ENCODE measurements at places on chromosomes 12 and 14.

DNA sequence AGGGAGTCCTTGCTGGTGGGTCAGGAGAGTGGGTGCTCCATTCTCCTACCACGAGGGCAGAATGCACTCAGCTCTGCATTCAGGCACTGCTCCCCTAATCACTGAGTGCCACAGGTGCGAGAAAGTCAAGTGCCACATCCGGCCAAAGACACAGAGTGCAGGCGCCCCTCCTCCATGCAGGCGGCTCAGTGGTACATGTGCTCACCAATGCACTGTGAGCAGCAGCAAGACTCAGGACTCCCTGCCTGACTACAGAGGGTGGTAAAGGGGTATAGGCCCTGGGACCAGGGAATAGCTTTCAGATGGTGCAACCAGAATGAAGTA is 32.9 kb downstream of the ZFYVE21 start:
- DNase-seq = peak; percentile 5

- DNase-seq = no peak
These were observed 395.5 kb downstream of the LRFN5 start for GRCh38 chr14:42002141-42002540.

DNA sequence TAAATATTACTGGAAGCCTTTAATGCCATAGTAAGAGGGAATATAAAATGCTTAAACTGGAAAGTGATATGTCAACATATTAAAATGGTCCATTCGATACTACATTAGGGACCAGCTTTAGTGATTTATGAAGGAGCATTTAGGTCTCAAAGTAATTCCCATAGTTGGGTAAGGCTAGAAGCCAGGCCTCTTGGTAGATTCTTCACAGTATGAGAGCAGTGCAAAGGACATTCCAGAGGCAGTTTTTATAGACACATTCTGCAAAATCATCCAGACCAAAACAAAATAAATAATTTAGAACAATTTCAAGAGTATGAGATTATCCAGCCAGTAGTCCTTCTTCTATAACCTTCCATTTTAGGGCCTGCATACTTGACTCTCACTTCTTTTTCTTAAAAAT is 142.6 kb upstream of the PDZRN4 start:
- DNase-seq = no peak

- no peak for DNase-seq
These were observed 879.2 kb downstream of the AACS start for GRCh38 chr12:125944446-125944845.

GRCh38 chr12:66587912-66588311 is 91.0 kb downstream of the GRIP1 start:
- DNase-seq = no peak
